ENCODE measurements at places on chromosomes 2 and 18.

DNA sequence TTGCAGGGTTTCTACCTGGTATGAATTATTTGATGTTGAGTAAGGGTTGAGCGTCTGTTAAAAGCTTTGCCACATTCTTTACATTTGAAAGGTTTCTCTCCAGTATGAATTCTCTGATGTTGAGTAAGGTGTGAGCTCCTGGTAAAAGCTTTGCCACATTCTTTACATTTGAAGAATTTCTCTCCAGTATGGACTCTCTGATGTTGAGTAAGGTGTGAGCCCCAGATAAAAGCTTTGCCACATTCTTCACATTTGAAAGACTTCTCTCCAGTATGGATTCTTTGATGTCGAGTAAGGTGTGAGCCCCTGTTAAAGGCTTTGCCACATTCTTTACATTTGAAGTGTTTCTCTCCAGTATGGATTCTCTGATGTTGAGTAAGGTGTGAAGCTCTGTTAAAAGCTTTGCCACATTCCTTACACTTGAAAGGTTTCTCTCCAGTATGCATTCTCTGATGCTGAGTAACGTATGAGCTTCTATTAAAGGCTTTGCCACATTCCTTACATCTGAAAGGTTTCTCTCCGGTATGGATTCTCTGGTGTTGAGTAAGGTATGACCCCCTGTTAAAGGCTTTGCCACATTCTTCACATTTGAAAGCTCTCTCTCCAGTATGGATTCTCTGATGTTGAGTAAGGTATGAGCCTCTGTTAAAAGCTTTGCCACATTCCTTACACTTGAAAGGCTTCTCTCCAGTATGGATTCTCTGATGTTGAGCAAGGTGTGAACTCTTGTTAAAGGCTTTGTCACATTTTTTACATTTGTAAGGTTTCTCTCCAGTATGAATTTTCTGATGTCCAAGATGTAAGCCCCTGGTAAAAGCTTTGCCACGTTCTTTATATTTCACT, 27.1 kb downstream of the ZNF519 start:
- DNase-seq = no peak

GRCh38 chr2:43068041-43068533, 158.3 kb downstream of the ZFP36L2 start:
- DNase-seq = no peak

- no peak for DNase-seq
Observed at GRCh38 chr2:202361108-202361507, 15.0 kb upstream of the BMPR2 start.

- no peak for DNase-seq
Observed at GRCh38 chr18:27749194-27749593, 427.7 kb downstream of the CDH2 start.

- DNase-seq = no peak
Observed at GRCh38 chr2:200593905-200594304, 8.1 kb downstream of the AOX1 start.

GRCh38 chr2:126512026-126512425, 143.9 kb upstream of the GYPC start:
- no peak for DNase-seq

DNA sequence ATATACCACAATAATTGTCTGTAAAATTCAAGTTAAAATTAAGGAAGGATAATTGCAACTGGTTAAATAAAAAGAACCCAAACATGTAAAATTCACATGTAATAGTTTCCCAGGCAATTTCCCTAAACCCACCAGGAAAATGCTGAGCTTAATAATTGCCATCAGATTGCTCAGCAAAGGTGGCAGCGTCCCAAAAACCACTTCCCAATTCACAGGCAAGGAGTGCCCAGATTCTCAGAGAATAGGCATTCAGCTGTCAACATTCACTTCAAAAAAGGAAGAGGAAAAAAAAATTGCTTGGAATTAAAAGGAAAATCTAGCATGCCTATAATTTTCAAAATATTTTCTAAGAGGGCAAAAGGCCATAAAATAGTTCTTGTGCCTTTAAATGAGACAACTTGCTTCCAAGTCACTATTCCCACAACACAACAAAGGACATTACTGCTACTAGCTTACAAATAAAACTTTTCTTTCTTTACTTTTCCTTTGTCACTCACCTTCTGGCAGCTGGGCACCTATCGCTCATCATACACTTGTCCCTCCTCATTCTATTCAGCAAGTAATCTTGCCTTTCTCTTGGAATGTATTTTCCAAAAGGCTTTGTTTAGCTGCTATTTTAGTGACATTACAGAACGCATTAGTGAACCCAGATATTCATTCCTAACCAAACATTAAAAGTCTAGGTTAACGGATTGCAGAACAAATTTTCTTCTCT, 15.2 kb downstream of the SRBD1 start:
- DNase-seq = peak; percentile 21

DNA sequence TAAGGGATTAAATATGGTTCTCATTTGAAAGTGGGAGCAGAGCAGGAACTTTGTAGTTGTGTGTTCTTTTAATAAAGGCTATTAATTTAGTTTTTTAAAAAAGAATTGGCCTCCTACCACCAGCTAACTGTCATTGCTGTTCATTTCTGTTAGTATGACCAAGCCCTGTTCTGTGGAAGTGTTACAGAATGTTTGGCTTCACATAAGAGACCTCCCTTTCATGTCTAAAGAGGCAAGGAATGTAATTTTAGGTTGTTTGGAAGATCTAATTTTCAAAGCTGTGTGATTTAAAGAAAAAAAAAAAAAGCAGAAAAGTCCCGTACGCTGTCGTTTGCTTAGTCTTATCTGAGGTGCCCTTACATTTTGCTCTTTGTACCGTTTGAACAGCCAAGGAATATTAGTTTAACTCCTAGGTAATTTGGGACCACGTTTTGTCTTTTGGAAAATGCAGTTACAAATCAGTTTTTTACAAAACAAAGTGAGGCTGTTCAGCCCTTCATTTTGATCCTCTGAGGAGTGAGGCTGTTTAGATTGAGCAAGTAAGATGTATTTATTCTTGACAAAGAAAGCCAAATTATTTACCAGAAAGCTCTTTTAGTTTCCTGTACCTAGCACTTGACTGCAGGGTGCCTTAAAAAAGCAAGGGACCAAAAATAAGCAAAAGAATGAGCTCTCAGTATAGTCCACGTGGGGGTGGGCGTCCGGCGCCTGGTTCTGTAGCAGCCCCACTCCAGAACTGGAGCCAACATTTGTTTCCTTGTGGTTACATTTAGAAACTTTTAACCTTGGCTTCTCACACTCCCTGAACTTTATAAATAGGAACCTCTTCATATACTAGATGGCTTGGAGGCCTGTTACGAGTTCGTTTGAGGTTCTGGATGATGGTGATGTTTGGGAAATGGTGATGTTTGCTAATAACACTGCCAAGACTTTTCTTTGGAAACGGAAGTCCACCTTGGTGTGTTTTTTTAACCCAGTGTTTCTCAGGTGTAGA, 136.2 kb downstream of the FMNL2 start:
- DNase-seq = no peak

DNA sequence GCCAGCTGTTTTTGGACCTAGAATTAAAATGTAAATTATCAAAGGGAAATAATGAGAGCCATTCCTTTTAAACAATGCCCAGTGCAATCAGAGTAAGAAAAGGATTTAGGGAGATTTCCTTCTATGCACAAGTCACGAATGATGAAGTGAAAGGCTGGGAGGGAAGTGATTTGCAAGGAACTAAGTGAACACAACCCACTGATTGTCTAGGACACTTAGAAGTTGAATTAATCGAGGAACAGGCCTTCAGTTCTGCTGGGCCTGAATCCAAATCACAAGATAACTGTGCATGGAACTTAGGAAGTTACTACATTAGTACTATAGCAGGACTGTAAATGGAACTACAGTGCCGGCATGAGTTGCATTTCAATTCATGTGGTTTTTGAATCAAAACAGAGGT, 17.7 kb downstream of the MAP2 start:
- DNase-seq = no peak

GRCh38 chr2:168454737-168455644, 1.1 kb upstream of the CERS6 start:
- no peak for DNase-seq

DNA sequence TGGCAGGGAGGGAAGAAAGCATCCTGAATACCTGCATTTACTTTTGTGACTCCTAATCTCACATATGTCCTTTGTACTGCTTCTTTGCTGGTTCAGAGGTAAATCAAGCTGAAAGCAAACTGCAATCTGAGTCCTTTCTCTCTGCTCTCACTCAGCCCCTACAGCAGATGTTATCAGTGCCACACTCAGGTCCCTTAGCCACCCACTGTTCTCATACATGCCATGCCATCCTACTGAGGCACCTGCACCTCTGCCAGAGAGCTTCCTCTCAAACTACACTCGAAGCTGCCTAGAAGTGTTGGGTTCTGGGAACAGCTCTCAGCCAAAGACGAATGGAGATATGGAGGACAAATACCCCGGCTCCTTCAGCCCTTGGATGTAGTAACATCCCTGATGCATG, 244.5 kb downstream of the TXNL1 start:
- no peak for DNase-seq

DNA sequence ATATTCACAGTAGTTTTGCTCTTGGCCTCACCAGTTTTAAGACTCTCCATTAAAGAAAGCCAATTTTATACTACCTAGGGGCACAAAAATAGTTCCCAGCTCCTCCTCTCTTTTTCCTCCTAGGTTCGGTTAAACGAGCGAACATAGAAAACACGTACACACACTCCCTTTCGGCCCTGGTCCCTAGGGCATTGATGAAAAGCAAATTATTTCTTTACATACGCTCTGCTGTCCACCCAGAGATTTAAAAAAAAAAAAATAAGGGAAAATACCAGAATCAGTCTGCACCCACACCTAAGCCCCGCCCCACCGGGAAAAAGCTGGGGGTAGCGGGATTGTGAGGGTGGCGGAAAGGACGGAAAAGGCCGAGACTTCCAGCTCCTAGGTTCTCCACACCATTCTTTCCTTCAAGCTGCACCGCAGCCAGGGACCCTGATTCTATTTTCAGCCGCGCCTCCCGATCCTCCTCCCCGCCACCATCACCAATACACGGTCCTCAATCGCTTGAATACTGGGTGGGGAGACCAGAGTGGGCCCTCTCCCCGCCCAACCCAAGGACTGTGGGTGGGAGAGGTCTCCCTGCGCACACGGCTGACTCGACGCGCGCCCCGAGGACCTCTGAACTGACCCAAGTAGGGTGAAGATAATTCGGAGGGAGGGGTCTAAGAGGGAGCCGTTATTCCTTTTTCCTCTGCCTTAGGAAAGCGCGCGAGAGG, 769 bp downstream of the ATF2 start:
- DNase-seq = peak; percentile 8

DNA sequence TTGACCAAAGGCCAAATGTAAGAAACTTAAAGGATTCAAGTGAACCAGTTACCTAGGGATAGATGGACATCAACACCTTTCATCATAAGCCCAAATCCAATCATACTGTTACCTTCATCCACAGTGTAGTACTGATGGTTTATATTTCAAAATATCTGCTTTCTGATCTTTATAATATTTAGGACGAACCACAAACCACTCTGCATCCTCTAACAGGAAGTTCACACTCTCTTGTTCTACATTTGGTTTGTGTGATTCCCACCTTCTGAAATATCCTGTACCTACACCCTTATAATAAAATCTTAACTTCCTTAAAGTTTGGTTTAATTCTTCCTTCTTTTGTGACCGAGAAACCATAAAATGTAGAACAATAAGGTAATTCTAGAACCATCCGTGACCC, 535.7 kb upstream of the CHAC2 start:
- no peak for DNase-seq

GRCh38 chr2:221741496-221742211, 169.6 kb upstream of the EPHA4 start:
- no peak for DNase-seq

DNA sequence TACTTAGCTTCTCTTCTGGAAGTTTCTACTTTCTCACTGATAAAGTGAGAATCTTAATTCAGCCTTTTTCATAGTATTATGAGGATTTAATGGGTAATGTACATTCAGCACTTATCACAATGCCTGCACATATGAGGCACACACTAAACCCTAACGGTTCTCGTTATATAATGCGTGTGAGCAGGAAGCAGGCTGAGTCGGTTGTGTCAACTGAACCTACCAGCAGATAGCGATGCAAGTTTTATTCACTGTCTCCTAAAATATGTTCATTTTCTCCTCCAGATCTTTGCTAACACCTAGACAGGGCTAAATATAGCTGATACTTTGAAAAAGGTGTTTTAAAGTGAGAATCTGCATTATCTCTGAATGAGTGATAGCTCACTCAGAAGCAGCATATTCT, 201.6 kb downstream of the ALPK2 start:
- no peak for DNase-seq

DNA sequence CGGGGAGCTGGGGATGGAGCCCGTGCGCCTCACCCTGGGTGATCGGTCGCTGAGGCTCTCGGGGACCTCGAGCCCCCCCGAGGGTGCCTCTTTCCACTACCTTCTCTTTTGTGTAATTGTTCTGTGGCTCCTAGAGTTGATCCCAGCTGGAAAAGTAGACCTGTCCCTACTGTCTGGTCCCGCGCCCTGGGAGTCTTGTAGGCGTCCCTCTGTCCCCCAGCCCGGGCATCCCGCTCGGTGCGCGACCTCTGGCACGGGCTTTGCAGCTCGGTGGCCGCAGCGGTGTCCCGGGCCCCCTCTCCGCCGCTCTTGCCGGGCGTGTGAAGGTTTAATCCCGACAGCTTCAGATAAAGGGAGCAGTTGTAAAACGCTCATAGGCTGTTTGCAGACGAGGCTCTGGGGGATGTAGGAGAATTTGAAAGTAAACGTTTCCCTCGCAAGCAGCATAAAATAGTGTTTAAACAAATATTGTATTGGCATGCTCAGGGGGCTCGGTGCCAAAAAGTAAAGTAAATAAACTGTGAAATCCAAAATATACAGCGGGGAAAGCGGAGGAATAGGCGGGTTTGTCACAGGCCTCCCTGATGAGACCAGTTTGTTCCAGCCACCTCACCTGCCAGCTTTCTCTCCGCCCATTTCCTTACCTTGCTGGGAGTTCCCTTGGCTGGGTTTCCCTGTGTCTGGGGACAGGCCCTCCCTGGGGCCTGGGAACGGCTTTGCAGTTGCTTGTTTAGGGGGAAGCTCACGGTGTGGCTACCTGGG, 1.9 kb downstream of the GLI2 start:
- DNase-seq = no peak

GRCh38 chr2:140797718-140798117, 1333.1 kb downstream of the LRP1B start:
- DNase-seq = no peak

DNA sequence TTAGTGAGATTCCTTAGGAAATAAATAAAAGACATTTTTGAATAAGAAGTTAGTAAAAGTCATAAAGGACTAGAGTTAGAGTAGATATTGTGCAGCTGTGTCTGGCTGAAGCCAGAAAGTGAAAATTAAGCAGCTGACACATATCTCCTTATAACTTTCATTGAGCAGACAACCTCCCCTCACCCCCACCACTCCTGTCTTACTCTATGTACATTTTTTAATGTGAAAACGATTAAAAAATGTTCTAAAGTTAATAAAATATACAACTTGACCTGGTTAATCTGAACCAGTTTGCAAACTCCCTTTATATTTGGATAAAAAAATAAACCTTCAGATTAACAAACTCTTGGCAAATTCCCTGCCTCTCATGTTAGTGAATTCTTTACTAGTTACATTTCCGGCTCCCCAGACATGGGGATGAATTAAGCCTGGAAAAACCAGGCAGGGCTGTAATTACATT, 462.8 kb downstream of the MEIS1 start:
- DNase-seq = no peak

GRCh38 chr2:164145093-164145987, 409.5 kb upstream of the FIGN start:
- no peak for DNase-seq
